NCI-H1092 (cell line): ENCODE measurements at places on chromosomes 1 and 21.

DNA sequence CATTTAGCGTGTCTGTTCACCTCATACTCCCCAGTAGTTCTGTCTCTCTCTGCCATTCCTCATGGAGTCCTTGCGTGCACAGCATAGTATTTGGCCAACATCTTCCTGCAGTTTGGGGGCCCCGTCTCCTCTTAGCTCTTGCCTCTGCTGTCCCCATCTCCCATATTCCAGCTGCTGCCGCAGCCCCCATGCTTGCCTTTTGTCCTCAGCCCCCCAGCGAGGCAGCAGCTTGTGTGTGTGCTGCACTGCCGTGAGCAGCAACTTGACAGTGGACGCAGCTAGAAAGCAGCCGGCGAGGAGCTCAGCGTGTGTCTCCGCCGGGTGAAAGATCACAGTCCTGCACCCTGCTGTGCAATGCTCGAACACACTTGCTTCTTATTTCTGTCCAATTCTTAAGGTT lies 164.2 kb upstream of the COL6A1 start:
- DNase-seq = no peak

DNA sequence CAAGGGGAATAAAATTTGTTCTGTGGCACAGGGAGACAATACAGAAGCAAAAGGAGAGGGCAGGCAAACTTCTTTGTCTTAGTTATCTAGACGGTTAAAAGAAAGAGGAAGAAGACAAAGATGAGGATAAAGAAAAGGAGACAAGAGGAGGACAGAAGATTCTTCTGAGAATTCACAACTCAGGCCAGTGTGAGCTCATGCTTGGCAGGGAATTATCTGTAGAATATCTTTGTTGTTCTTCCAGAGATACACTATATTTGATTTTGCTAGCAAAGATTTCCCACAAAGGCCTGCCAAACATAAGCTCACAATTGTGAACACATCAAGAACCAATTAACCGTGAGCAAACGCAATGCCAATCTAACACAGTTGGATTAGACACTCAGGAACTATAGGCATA lies 21.4 kb downstream of the SLC16A1 start:
- no peak for DNase-seq

- no peak for DNase-seq
These were observed 740.6 kb downstream of the RWDD3 start for GRCh38 chr1:95974586-95974985.

GRCh38 chr1:95504321-95504720 lies 270.3 kb downstream of the RWDD3 start:
- no peak for DNase-seq

- DNase-seq = no peak
These were observed 10.9 kb upstream of the RCAN3 start for GRCh38 chr1:24491577-24492360.

DNA sequence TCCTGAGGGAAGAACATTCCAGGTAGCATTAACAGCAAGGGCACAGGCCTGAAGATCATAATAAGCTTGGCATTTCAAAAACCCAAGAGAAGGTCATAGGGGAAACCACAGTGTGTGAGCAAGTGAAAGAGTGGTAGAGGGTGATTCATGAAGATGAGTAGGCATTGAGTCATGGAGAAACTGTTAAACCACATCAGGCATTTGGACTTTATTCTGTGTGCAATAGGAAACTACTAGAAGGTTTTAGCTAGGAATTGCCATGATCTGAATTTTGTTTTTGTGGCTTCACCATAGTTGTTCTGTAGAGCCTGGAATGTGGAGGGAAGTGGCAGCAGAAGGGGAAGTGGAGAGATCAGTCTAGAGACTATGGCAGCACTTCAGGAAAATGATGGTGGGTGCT lies 359.0 kb upstream of the PTBP2 start:
- DNase-seq = no peak

GRCh38 chr1:55554611-55555010 lies 339.4 kb upstream of the USP24 start:
- no peak for DNase-seq

DNA sequence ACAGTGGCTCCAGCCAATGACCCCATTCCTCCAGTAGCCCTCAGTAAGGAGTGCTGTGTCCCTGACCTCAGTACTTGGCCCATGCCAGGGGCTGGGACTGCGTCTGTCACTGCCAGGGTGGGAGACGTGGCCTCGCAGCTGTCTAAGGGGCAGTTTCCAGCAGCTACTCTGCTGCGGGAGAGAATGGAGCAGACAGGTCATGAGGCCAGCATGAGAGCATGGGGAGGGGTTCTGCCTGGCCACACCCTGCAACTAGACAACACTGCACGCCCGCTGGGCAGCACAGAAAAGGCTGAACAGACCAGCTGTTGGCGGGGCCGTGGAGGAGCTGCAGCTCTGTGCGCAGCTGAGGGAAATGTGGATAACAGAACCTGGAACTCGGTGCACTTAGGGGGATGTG lies 91.6 kb upstream of the COL6A1 start:
- DNase-seq = no peak

- DNase-seq = no peak
These were observed 235.8 kb downstream of the TRABD2B start for GRCh38 chr1:47761201-47761930.

DNA sequence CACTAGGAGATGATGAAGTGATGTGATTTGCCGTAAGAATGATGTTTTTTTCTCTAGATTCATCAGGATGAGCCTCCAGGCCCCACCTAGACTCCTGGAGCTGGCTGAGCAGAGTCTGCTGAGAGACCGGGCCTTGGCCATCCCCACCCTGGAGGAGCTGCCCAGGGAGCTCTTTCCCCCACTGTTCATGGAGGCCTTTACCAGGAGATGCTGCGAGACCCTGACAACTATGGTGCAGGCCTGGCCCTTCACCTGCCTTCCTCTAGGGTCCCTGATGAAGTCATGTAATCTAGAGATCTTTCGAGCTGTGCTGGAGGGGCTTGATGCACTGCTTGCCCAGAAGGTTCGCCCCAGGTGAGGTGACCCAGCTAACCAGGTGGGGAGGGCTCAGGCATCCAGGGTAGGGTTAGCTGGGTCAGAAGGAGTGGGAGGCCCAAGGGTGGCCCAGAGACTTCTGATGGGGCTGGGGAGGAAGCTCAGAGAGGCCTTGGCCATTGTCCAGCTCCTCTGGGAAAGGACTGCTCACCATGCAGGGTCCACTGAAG lies 1.3 kb downstream of the PRAMEF12 start:
- no peak for DNase-seq

DNA sequence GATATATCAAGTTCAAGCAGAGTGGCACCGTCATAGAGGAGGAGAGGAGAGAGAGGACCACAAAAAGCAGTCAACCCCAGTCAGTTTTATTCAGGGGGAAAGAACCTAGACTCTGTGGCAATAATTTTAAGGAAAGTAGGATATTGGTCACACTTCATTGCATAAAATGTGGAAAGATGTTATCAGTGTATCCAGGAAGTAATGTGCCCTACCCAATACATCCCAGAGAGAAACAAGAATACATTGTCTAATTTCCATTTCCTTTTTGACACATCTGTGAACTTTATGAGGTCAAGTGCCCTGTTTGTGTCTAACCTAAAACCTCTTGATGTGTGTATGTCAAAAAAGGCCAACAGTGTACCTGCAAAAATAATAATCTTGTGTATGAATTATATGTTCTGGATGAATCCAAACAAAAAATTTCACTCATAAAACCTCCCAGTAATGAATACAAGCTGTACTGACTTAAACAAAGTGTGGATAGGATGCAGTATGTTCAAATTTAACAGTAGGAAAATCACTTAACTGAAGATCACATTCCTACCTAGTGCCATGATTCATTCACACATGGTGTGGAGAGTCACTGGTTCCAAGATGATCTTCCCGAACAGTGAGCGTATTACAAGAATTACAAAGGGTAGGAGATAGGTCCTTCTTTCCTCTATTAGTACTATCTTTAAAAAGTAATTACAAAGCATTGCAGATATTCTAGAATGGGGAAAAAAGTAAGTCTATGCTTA lies 712.1 kb upstream of the CXADR start:
- DNase-seq = no peak

DNA sequence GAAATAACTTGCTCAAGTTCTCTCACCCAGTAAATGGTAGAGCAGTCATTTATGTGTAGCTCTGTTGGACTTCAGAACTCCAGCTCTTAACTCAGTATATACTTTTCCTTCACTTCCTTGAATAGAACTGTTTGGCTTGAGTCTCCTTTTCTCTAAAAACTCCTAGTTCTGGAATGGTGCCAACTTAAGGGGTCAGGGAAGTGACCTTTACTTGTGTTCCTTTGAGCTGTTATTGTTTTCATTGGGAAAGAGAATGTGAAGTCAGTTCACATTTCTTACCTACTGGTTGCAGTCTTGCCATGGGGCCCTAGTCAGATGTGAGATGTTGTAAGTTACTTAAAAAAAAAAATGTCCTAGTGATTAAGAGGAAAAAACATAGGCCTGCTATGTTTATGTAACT lies 77.0 kb upstream of the MACF1 start:
- no peak for DNase-seq

- peak; percentile 21 for DNase-seq
These were observed 134.6 kb upstream of the ARHGEF16 start for GRCh38 chr1:3319874-3320245.

- DNase-seq = no peak
These were observed 9.0 kb upstream of the TBX19 start for GRCh38 chr1:168271636-168272035.

DNA sequence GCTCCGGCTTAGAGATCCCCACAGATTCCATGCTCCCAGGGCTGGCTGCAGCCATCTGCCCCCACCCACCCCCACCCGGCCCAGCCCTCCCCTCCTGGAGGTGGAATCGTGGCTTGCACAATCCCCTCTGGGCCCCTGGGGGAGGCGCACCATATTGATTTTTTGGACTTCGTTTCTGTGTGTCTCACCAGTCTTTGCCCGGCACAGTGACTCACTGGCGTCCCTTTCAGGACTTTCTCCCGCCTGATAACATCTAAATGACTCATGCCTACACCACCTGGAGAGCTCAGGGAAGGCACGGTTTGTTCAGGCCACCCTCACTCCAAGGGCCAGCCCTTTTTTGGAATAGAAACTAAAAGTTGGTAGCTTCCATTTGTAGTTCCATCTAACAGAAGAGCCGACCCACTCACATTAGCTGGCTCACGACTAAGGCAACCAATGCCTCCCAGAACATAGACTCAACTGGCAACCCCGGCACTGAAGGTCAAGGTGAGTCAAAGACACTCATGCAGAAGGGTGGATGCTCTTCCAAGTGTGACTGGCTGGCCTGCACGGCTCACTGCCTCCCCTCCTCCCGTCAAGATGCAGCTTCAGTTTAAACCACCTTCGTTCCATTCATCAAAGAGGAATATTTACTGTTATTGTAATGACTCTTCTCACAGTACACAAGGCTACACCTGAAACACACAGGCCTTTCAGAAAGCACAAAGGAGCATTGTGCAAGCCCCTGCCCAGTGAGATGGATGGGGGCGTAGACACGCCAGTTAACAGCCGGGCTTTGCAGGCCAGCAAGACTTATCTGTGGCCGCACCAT lies 18.1 kb upstream of the ETS2 start:
- DNase-seq = no peak

- no peak for DNase-seq
These were observed 416.7 kb downstream of the LRRIQ3 start for GRCh38 chr1:73781251-73781650.

DNA sequence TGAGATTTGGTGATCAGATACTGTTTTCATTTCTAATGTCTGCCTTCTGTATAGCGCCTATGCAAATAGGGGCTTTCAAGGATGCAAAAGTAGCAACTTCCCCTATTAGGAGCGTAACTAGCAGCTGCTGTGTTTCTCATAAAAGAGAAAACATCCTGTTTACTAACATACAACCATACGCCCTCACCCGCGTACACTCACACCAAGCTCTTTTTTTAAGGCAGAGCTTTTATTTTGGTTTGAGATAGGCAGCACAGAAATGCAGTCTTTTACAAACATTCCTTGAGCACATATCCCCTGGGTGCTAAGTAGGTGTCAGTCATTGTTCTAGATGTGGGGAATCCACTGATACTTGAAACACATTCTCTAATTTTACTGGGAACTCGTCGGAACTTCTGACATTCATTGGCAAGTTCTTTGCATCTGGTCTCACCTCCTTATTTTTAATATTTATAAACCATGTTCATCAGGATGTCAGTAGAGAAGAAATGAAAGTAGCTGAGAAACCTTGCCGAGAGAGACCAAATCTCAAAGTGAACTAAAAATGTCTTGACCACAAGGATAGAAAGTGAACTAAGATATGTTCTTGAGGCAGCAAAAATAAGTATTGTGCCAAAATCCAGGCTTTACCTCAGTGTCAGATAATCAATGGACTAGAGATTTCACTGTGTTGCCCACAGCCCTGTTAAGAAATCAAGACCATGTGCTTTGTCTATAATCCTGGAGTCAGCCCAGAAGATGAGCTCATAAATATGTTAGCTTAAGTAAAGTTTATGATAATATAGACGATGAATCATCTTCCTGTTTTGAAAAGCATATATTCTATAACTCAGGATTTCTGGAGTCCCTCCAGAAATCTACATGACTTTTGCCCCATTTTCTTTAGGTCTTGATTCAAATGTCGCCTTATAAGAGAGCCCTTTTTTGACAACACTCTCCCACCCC lies 350.9 kb downstream of the ST6GALNAC3 start:
- DNase-seq = no peak

DNA sequence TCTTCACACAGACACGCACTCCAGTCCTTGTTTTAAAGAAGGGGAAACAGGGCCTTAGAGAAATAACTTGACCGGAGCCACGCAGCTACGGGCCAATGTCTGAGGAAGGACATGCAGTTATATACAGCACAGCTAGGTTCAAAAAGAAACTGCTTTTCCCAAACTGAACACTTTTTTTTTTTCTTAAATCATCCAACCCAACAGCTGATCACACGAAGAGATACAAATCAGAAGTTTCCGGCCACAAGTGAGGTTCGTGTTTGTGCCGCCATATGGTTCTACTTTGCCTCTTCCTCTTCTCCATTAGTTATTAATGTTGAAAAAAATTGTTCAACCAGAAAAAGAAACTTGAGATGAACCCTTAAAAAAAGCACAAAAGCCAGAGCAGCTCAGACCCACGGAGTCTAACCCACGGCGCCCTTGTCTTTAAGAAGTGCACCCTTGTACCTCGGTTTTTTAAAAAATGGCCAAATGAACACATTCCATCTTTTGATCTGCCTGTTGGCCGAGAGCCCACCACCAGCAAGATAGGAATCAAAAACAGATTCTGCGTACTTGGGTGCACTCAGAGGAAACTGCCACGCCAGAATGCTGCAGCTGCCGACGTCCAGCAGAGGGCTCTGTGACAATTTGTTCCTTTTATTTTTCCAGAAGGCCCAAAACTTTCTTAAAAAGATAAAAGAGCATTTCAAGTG lies 78.9 kb downstream of the SLC66A1 start:
- no peak for DNase-seq

GRCh38 chr1:19436716-19437476 lies 48.4 kb downstream of the CAPZB start:
- no peak for DNase-seq

GRCh38 chr1:116842654-116843053 lies 67.1 kb upstream of the PTGFRN start:
- no peak for DNase-seq
